Adrenal gland (tissue), 19 donors: ENCODE measurements at places on chromosomes 1 and 21. TPM values are rescaled to one million over a fixed set of nuclear protein-coding genes. Genes with fewer than 3 reads are reported as not detected.

Gene EBNA1BP2
- total RNA-seq, result 42.8 TPM

Gene CC2D1B
- total RNA-seq, result 31.4 TPM

GRCh38 chr1:243257189-243257588 lies 1.3 kb downstream of the SDCCAG8 start:
- no peak for DNase-seq

- DNase-seq, result no peak
These were observed 241.2 kb downstream of the ASTN1 start for GRCh38 chr1:176923283-176923682.

DNA sequence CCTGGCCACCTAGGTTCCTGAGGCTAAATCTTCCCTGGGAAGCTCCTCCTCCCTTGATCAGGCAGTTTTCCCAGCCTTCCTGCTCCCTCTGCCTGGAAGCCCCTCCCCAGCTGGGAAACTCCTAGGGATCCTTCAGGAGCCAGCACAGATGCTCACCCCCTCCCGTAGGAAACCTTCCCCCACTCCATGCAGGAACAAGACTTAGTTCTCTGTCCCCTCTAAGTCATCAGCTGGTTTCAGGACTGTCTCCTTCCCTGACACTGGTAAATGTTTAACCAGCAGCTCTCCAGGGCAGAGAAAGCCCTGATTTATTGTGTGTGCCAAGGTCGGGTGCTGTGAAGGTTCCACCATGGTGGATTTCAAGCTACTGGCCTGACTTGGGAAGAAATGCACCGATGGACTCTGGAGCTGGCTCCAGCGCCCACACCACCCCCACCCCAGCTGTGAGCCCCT lies 25.0 kb downstream of the TTC39A start:
- DNase-seq, result no peak

GRCh38 chr1:184037849-184038591 lies 492 bp upstream of the COLGALT2 start:
- DNase-seq, result no peak

DNA sequence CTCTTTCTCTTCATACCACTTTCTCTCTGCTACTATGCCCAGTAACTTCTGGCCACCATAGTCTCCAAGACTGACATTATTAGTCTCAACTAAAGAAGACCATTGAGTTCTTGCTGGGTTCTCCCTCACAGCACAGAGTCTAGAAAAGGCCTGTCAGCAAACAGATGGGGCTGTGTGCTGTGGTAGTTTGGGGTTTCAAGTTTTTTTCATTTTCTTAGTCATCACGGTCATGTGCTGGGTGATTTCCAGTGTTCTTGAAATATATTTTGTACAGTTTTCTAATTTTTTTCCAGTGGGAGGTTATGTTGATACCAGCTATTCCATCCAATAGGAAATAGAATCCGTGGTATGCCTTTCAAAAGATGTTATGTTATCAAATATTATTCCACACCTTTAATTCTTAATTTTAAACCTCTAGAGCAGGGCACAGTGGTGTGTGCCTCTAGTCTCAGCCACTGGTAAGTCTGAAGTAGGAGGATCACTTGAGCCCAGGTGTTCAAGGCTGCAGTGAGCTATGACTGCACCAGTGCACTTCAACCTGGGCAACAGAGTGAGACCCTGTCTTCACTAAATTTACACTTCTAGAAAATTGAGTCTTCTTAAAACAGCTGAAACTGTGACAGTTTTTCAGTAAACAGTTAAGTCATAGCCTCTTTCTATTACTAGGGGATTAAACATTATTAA lies 8.3 kb downstream of the CFHR2 start:
- DNase-seq, result no peak

Gene MEF2D
- 80.7 TPM for total RNA-seq

Gene SCYL3
- 10.1 TPM for total RNA-seq

DNA sequence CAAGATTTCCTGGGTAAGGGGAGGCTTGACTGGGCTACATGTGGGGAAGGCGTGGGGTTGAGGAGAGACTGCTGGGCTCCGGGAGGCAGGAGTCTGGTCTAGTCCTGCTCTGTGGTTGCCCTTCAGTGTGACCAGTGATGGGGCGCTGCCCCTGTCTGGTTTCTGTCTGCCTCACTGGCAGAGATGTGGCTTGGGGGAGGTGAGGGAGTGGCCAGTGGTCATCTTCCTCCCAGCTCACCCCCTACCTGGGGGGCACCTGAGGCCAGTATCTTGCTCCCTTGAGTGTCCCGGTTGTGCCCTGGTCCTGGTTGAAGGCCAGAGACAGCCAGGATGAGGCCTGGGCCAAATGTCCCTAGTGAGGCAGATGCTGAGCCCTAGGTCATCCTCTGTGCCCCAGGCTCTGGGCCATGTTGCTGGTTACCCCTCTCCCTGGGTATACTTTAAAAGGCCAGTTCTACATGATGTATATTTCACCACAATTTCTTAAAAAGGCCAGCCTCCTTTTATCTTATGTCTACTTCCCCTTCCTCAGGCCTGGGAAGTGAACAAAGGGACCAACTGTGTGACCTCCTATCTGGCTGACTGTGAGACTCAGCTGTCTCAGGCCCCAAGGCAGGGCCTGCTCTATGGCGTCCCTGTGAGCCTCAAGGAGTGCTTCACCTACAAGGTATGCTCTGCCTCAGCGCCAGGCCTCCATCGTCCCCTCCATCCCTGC lies 10.5 kb downstream of the FAAH start:
- DNase-seq, result no peak

- DNase-seq, result no peak
These were observed 12.6 kb downstream of the SLC45A1 start for GRCh38 chr1:8330271-8331125.

DNA sequence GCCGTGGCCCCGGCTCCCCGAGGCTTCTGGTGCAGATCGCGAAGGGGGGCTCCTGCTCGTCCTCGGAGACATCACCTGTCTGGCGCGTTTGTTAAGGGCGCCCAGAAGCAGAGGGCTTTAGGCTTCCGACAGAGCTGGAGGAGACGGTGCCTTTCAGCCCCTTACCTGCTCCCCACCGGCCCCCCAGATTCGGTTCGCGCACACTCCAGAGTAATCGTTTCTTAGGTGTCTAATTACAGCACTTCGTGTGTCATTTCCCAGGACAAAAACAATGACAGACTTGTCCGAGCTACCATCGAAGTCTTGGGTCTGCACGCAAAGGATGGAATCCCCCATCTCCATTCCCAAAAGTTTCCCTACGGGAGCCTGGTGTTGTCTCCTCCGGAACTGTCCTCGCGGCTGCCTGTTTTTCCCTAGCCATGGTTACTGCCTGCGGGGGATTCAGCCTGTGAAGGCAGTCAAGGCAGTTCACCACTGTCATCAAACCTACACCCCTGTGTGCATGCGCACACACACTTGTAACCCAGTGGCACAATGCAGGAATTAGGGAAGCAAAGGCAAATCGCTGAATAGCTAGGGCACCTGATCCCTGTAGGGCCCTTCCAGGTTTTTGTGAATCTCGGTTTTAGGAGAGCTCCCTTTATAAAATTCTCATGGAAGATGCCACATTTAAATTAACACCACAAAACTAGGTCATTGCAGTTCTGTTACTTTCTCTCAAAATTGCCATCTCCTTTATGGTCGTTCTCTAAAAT lies 738 bp upstream of the CDC42BPA start:
- peak; percentile 68 for DNase-seq

Gene G0S2
- 209 TPM for total RNA-seq

- DNase-seq, result peak; percentile 81
These were observed 8.0 kb upstream of the NIBAN1 start for GRCh38 chr1:184982002-184982954.

GRCh38 chr1:222867316-222867715 lies 52.5 kb downstream of the DISP1 start:
- no peak for DNase-seq

DNA sequence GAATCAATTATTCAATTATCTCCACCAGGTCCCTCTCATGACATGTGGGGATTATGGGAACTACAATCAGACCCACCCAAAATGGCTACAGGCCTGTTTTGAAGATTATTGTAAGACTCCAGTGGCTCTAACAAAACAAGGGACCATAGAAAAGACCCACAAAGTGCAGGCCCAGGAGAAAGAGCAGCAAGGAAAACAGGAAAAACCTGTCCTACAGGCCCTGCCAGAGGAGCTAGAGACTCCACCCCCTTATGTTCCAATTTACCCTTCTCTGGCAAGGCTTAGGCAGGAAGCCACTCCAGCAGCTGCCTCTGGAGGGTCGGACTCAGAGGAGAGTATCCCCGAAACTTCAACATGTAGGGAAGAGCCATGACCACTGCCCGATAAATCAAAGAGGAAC lies 96.5 kb downstream of the LIPI start:
- DNase-seq, result no peak

DNA sequence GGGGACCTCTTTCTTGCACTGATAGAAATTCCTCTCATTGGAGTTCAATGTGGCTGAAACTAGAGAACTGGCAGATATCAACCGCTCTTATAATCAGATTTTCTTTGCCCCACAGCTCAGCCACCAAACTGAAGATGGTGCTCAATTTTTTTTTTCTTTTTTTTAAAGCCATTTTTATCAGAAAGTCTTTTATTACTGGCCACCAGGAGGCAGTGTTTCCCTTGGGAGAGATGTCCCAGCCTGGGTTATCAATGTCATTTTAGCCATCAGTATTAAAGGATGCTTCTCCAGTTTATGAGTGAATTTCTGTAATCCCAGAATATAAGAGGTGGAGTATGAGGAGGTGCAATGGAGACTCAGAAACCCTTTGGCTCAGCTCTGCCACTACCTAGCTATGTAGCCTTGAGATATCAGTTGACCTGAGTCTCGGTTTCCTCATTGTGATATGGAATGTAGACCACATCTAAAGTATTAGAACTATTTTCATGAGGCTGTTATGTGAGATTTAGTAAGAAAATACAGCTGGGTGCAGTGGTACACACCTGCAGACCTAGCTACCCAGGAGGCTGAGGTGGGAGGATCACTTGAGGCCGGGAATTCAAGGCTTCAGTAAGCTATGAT lies 27.6 kb downstream of the CD244 start:
- DNase-seq, result peak; percentile 24

Gene CHRM3
- total RNA-seq, result 4.3 TPM

Gene CYP4A22
- not detected for total RNA-seq

Gene RIMS3
- total RNA-seq, result 10.3 TPM

- no peak for DNase-seq
These were observed 177.1 kb downstream of the TNR start for GRCh38 chr1:175566247-175566646.

DNA sequence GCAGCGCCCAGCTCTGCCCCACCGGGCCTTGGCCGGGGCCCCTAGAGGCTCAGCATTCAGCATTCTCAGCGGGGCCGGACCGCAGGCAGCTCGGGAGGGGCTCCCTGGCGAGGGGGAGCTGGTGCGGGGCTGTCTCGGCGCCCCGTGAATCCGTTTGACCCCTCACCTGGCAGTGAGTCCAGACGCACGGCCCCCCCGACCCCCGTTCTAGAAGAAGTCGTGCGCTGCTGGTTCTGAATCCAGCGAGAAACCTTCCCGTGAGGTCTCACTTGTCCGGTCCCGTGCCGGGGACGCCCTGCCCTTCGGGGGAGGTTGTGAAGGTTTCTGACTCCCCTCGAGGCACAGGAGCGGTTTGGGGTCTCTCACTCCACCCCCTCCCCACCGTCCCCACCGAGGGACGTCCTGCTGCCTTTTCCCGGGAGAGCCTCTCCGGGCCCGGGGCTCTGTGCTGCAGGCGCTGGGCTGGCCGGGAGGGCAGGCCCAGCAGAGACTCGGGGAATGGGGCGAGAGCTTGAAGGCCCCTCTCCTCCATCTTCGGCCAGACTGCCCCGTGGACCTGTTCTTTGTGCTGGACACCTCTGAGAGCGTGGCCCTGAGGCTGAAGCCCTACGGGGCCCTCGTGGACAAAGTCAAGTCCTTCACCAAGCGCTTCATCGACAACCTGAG lies 655 bp downstream of the COL6A1 start:
- no peak for DNase-seq

- DNase-seq, result no peak
These were observed 74.5 kb downstream of the RHOU start for GRCh38 chr1:228809621-228810394.
